Left kidney (tissue), 8 donors: ENCODE measurements at places on chromosomes 7 and 10. TPM values are rescaled to one million over a fixed set of nuclear protein-coding genes. Genes with fewer than 3 reads are reported as not detected.

GRCh38 chr7:134946260-134946659, 40.0 kb upstream of the AGBL3 start:
- DNase-seq = no peak

DNA sequence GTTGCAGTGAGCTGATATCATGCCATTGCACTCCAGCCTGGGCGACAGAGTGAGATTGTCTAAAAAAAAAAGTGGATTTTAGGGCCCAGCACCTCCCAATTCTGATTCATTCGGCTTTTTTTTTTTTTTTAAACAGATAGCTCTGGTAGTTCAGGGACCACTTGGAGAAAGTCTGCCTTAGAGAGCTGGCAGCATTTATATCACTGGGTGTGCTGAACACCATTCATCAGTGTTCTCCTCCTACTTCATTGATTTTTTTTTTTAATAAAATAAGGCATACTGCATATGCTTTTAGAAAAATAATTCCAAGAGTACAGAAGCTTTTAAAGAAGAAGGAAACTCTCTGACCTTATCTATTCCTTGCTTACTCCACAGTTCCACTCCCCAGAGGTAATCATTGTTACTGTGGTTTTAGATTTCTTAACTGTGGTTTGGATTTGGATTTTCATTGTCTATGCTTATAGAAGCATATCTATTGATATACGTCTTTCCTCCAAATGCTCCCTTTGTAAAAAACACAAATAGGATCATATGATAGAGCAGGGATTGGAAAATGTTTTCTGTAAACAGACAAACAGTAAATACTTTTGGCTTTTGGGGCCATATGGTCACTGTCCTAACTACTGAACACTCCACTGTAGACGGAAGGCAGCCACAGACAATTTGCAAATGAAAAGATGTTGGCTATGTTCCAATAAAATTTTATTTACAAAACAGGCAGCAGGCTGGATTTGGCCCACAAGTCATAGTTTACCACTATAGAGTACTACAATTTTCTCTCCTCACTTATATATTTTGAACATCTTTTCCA, 21.1 kb upstream of the SAR1A start:
- no peak for DNase-seq

GRCh38 chr7:81857385-81857784, 87.5 kb upstream of the HGF start:
- DNase-seq = no peak

GRCh38 chr7:18552316-18552916, 56.9 kb downstream of the HDAC9 start:
- DNase-seq = no peak

Gene CCL24
- polyA plus RNA-seq = not detected

Gene SKIDA1
- 12.2 TPM for polyA plus RNA-seq

GRCh38 chr10:62583876-62584615, 209.9 kb downstream of the ZNF365 start:
- no peak for DNase-seq

GRCh38 chr10:5619362-5620211, 46.8 kb downstream of the ASB13 start:
- DNase-seq = no peak
